Activated CD4-positive, alpha-beta T cell treated with anti-CD3 and anti-CD28 coated beads for 4 hours (primary cell): ENCODE measurements at places on chromosomes 7 and 10.

GRCh38 chr7:105101864-105102263 is 87.9 kb downstream of the KMT2E start:
- no peak for DNase-seq

DNA sequence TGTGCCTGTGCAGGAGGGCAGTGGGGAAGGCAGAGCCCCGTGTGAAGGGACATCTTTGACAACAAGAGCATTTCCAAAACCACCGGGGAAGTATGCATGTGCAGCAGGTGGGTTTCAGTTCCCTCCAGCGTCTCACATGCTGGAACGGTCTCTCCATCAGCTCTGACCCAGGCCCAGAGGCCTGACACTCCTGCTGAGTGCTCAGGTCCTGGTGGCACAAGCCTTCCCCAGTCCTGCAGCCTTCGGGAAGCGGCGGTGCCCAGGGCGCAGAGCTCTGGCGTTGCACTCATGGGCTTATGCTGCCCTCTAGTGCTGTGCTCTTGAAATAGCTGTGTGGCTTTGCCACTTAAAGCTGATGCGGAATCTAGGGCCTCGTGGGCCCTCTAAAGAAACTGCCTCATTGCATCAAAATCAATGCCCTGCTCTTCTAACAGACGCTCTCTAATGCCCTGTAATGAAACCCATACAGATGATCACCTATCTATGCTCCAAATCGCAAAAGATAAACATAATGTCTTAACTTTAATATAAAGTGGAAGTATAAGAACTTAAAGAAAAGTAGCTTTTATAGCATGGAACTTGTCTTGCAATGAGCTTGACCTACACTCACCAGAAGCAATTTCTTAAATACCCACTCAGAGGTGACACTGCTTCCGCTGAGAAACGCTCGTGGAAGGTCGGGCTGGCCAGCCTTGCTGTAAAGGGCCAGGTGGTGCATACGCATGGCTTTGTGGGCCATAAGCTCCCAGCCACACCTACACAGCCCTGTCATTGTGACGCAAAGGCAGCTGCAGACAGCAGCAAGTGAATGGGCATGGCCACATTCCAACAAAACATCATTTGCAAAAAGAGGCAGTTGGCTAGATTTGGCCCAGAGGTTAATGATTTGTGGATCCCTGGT is 38.6 kb downstream of the CLRN3 start:
- peak; percentile 36 for DNase-seq

DNA sequence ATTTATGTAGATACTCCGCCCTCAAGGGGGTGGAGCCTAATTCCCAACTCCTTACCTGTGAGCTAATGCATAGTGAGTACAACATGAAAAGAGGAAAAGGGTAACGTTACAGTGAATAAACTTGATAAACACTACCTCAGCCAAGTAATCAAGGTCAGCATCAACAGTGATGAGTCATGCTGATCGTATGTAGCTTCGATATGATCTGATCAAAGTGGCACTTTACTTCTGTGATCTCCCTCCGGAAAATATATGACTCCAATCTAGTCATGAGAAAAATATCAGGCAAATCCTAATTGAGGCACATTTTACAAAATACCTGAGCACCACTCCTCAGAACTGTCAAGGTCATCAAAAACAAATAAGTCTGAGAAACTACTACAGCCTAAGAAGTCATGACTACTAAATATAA is 70.4 kb downstream of the VTI1A start:
- DNase-seq, result no peak

DNA sequence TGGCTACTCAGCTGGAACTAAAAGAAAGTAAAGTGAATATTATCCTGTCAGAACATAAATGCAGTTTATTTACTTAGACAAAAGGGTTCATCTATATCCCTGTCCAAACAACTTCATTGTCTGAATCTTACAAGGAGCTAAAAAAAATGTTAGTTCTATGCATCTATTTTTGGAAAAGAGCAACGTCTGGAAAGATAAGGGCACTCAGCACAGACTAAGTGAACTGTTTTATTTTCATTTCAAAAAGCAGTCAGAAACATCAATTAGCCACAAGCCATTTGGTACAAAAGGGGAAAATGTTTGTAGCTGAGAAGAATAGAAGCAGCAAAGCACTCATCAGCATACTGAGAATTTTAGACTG is 245.5 kb downstream of the FOXP2 start:
- DNase-seq, result no peak

GRCh38 chr10:124389613-124390361 is 28.9 kb downstream of the OAT start:
- no peak for DNase-seq

GRCh38 chr10:45589868-45590267 is 82.7 kb downstream of the ZFAND4 start:
- no peak for DNase-seq

- DNase-seq, result no peak
Measured at GRCh38 chr7:27179030-27179429, 4.9 kb upstream of the HOXA10 start.

DNA sequence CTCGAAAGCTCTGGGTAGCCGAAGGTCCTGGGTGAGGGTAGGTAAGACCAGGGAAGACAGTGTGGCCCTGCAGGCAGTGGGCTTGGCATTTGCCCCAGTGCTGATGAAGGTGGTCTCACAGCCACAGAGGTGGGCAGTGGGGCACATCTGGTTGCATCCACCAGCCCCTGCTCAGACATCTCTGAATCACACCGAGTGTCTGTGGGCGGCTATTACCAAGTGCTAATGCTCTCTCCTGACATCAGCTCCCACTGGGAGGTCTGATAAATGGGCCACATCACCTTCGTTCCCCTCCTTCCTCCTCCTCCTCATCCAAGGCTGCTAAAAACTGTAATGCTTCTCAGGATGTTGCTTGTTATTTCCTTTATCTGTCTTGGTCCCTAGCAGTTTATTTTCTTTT is 330.9 kb upstream of the COBL start:
- no peak for DNase-seq

DNA sequence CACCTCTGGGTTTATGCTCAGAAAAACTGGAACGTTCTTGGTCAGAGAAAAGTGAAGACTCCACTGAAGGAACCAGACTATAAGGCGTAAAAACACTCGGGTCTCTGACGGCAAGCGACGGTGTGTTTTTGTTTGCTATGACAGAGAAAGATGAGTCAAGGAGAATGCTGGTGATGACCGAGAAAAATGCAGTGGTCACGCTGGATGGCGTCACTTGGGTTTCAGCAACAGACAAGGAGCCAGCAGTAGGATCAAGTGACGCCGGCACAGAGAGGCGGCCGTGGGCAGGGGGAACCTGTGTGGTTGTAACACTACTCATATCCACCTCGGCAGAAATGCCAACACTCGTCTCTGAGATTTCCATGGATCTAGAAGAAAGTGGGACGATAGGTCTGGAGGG is 63.4 kb downstream of the KIAA1549 start:
- no peak for DNase-seq

DNA sequence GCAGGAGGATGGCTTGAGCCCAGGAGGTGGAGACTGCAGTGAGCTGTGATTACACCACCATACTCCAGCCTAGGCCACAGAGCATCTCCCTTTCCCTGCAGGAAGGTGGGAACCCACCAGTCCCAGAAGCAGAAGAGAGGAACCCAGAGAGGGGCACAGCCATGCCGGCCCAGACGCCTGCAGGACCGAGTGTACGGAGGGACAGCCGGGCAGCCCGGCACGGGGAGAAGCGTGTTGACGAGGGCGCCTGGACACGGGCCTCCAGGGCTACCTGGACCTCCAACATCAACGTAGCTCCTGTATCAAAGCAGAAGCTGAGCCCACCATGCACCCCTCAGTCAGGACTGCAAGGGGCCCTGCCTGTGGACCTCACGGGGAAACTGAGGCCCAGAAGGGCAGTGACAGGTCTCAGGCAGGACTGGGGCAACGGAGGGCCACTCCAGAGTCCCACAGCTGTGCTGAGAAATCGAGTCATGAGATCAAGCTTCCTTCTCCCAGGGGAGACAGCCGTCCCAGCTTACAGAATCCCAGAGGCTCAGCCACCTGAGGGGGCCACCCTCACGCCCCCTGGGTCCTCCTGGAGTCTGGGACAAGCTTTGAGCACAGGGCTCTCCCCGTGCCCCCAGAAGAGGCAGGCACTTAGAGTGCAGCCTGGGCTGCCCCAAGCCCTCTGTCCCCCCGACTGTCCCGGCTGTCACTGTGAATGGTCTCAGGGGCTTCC is 43.1 kb downstream of the TNRC18 start:
- no peak for DNase-seq

GRCh38 chr7:23530405-23530804 is 1.4 kb downstream of the TRA2A start:
- DNase-seq, result no peak

DNA sequence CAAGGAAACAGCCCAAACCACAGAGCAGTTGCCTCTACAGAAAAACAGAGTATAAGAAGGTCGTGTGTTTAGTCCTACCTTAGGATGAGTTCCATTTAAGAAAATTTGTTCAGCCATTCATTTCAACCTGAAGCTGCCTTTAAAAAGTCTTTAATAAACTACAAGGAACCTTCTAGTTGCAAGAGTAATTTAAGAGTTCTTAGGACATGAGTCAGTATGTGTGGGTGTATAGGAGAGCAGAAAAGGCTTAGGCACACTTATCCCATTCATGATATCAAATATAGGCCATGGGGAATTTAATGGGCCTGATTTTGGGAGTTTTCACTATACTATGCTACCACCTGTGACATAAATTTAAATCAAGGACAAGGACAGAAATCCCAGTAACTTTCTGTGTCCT is 496.8 kb downstream of the TFEC start:
- DNase-seq, result no peak

DNA sequence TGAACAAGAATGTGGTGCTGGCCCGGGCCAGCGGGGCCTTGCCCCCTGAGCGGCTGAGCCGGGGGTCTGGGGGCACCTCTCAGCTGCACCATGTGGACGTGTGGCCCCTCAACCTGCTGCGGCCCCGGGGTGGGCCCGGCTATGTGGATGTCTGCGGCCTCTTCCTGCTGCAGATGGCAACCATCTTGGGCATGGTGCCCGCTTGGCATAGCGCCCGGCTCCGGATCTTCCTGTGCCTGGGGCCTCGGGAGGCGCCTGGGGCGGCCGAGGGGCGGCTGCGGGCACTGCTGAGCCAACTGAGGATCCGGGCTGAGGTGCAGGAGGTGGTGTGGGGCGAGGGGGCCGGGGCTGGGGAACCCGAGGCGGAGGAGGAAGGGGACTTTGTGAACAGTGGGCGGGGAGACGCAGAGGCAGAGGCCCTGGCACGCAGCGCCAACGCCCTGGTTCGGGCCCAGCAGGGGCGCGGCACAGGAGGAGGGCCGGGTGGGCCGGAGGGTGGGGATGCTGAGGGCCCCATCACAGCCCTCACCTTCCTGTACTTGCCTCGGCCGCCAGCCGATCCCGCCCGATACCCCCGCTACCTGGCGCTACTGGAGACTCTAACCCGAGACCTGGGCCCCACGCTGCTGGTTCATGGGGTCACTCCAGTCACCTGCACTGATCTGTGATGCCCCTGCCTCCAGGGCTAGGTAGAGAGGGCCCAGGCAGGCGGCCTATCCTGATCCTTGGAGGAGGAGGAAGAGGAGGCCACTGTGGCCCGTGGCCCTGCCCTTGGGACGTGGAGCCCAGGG is 1.1 kb upstream of the TRIP6 start:
- DNase-seq, result no peak

- DNase-seq, result no peak
Measured at GRCh38 chr7:43791-44540, 148.4 kb upstream of the FAM20C start.

DNA sequence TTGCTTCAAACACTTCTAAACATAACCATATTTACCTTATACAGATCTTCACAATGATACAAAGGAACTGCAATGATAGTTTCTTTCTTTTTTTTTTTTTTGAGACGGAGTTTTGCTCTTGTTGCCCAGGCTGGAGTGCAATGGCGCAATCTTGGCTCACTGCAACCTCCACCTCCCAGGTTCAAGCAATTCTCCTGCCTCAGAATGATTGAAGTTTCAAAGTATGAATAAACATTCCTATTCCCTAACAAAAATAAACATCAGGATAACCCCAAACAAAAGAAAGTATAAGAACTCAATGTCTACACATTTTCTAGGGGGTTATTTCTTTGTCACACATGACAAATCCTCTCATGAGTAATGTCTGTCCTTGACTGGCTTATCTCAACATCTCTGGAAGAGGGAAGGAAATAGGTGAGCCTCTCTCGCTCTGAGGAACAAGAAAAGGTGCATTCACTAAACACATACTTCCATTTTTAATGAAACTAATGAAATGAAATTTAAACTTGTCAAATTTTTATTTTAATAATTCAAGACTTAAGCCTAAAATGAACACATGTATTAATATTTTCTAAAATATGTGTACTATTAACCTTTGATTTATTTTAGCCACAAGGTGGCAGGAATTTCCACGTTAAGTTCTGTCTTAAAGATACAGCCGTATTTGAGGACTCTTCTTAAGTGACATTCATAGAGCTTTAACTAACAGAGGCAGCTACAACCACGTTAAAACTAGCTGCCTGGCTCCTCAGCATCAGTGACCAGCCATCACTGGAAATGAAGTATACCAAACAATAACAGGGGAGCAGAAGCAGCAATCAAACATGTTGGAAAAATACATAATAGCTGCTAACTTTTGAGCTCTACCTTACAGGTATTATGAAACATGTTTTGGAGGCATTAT is 58.3 kb downstream of the MALSU1 start:
- DNase-seq, result no peak

- no peak for DNase-seq
Measured at GRCh38 chr10:13701157-13701919, 114.6 kb downstream of the PRPF18 start.

DNA sequence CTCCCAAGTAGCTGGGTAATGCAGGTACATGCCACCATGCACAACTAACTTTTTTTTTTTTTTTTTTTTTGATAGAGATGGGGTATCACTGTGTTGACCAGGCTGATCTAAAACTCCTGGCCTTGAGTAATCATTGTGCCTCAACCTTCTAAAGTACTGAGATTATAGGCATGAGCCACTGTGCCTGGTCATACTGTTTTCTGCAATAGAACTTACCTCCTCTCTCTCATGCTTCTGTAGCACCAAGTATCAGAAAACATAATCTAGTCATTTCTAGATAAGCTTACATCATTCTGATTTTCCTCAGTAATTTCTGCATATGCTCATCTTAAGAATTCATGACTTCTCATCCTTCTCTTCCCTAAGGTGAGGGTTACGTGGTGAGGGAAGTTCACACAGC is 210.0 kb downstream of the IMMP2L start:
- no peak for DNase-seq

DNA sequence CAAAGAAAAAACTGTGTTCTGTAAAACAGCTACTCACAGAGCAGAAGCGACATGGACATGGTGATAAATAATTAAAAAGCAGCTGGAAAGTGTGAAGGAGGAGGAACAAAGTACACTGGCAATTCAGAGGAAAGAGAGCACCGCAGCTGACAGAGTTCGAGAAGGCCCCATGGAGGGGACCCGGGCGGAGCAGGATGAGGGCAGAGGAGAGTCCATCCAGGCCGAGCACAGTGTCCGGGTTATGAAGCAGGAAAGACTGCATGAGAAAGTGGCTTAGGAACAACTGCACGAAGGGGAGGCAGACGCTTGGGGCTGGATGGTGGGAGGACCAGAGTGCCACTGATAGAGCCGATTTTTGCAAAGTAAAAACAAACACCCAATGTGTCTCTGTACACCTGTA is 185.5 kb downstream of the ZMYND11 start:
- DNase-seq, result no peak

- no peak for DNase-seq
Measured at GRCh38 chr7:138937484-138937883, 43.7 kb downstream of the KIAA1549 start.
